ENCODE measurements at places on chromosomes 1 and 21.
A peak's percentile ranks its signal among the peaks of the same experiment; 100 is the strongest.

GRCh38 chr1:77697441-77697840 lies 15.0 kb upstream of the ZZZ3 start:
- DNase-seq = no peak

DNA sequence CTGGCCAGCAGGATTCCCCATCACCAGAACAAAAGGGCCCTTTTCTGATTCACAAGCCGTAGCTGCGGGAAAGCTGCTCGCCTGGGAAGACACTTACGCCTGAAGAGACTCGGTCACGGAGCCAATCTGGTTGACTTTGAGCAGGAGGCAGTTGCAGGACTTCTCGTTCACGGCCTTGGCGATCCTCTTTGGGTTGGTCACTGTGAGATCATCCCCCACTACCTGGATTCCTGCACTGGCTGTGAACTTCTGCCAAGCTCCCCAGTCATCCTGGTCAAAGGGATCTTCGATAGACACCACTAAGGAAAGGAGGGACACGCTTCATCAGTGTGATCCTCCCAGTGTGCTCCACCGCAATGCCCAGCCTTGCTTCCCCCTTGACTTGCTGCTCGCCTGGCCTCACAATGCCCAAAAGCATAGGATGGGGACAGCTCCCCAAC lies 14.7 kb downstream of the ENO1 start:
- no peak for DNase-seq

DNA sequence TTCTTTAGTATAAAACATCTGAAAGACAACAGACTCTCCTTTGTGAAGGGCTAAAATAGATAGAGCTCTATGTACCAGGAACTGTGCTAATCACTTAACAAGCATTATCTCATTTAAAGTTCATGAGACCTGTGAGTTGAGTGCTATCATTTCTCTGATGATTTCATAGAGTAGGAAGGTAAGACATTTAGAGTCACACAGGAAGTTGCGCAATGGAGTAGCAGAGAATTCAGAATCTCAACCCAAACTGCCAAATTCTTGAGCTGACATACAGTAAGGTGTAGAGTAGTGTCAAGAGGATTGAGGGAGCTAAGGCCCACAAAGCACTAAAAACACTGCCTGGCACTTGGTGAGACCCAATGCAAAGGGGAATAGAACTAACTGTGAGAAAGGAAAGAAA lies 384.3 kb downstream of the NTNG1 start:
- no peak for DNase-seq

GRCh38 chr21:44090325-44090724 lies 16.9 kb upstream of the PWP2 start:
- no peak for DNase-seq

- DNase-seq = no peak
These were observed 10.1 kb downstream of the HLX start for GRCh38 chr1:220889333-220889732.

DNA sequence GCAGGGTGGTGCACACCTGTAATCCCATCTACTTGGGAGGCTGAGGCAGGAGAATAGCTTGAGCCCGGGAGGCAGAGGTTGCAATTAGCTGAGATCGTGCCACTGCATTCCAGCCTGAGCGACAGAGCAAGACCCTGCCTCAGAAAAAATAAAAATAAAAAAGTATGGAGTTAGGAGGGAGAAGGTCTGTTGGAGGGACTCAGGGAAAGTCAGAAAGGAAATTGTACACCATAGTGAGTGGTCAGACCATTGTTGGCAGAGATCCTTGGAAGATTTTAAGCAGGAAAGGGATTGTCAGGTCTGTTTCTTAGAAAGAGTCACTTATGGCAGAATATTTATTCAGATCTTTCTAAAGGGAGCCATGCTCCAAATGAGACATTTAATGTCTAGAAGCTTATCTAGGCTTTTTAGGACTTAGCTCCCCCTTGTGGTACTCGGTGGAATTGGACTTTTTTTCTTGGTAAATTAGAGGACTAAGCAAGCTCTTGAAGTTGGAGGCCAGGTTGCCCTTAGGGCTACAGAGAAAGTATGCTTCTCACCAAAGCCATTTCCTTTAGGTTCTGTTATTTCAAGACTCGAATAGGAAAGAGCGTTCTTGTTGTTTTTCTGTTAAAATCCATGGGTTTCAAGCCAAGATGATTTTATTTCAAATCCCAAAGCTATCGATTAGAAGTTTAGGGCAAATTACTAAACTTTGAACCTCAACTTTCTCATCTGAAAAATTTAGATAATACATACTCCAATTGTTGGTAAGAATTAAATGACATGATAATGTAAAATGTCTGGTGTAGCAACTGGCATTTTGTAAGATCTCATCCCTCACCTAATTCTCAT lies 16.5 kb downstream of the MIA3 start:
- peak; percentile 71 for DNase-seq

- DNase-seq = no peak
These were observed 138.2 kb downstream of the NFIA start for GRCh38 chr1:61220536-61220935.

GRCh38 chr1:101088431-101088830 lies 62.8 kb upstream of the DPH5 start:
- no peak for DNase-seq

GRCh38 chr1:12230549-12231275 lies 882 bp downstream of the VPS13D start:
- DNase-seq = no peak

DNA sequence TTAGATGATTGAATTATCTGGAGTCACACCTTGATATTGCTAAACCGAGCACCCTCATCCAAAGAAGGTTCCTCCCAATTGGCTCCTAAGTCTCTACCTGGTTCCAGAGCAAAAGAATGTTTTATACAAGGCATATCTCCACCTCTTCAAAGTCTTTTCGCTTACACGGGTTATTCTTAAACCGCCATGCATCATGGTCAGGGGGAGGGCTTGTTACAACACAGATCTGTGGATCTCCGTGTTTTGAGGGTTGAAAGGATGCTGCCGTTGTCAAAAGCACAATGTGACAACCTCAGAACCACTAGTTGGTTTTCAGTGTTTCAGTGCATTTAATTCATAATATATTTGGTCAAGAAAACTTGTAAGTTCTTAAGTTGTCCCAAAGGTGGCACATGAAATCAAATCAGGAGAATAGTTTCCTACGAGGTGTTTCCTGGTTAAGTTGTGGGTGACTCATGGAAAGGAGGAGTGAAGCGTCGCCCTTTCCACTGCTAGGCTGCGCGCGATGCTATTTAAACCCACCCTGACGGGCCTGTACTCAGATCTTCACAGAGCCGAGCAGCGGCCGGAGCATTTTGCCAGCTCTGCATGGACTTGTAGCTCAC lies 1531.6 kb upstream of the TPTE start:
- no peak for DNase-seq

GRCh38 chr1:1959840-1960479 lies 40.9 kb upstream of the TMEM52 start:
- DNase-seq = peak; percentile 83

DNA sequence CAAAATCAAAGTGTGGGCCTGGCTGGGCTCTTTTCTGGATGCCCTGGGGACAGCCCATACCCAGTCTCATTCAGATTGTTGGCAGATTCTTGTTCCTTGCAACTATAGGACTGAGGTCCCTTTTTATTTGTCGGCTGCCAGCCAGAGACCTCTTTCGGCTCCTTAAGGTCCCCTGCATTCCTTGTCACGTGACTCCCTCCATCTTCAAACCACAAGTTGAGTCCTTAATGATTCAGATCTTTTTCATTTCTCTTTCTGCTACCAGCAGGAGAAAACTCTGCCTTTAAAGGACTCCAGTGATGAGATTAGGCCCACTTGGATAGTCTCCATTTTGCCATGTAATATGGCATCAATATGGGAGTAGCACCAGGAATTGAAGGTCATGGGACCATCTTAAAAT lies 48.6 kb downstream of the PATJ start:
- no peak for DNase-seq

GRCh38 chr1:47002211-47002610 lies 21.3 kb upstream of the CYP4X1 start:
- DNase-seq = no peak

DNA sequence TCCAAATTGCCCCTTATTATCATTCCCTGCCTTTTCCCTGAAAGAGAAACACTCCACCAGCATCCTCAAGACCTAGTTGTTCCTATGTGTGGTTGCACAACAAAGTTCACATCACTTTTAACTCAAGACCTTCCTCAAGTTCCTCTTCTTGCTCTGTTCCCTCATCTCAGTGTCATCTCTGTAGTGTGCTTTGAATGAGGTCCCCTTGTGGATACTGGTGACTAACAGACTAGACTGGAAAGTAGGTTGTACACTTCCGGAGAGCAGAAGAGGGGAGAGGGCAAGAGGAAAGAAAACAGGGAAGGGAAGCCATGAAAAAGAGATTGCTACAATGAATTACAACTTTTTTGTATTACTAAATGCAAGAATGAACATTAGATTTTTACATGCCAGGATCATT lies 853.8 kb downstream of the USP25 start:
- no peak for DNase-seq

GRCh38 chr1:233066087-233066486 lies 115.7 kb downstream of the NTPCR start:
- no peak for DNase-seq

DNA sequence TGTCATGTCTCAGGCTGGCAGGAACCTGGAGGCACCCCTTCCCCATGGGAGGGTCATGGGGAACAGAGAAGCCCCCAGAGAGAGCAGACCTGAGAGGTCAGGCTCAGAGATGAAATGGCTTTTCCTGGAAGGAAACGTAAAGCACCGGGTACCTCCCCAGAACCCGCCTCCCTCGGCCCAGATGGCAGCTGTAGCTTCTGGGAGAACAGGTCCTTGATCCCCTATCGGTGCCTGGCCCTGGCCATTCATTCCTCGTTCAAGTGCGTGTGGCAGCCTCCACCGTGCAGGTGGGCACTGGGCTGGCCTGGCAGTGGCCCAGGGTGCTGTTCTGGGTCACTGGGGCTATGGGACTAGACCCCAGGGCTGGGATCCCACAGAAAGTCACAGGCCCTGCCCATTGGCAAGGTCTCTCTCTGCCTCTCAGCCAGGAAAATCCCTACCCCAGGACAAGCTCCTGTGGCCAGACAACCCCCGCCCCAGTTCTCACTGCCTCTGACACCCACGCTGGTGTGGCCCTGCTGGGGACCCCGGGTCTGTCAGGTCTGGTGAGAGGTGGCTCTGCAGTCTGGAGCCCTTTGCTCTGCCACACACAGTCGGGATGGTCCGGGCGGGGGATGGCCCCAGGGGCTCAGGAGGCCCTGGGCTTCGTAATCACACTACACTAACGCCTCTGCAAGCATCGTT lies 183.2 kb upstream of the VAMP3 start:
- no peak for DNase-seq

DNA sequence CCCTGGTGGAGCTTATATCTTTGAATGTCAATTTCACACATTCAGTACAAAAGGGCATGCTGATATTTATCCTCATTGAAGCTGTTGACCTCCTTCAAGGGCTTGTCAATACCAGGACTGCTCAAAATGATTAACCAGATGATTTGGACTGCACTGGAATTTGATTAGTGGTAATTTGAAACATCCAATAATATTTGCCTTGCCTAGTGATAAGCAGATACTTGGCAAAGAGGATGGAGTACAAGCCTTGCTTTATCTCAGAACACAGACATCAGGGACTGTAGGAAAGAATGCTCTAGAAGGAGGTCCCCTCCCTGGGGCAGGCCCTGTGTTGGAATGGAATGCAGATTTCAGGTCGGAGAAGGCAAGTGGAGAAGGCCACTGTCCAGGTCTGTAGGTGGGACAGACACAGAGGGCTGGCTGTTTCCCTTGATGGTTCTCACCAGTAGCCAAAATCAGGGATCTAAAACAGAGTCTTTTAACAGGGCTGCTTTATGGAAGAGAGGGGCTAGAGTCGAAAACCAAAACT lies 64.8 kb upstream of the ZNF648 start:
- no peak for DNase-seq

DNA sequence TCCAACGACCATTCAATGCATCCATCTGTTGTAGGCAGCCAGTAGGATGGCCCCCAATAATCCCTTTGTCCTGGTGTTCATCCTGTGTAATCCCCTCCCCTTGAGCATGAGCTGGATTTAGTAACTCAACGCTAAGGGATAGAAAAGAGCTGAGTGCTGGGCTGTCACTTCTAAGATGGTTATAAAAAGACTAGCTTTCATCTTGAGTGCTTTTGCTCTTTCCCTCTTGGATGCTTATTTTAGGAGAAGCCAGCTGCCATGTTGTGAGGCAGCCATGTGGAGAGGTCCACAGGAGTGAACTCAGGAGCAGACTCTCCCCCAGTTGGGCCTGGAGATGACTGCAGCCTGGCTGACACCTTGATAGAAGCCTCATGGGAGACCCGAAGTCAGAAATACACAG lies 401.5 kb downstream of the VAV3 start:
- no peak for DNase-seq

GRCh38 chr1:231021540-231022031 lies 18.5 kb downstream of the FAM89A start:
- no peak for DNase-seq

DNA sequence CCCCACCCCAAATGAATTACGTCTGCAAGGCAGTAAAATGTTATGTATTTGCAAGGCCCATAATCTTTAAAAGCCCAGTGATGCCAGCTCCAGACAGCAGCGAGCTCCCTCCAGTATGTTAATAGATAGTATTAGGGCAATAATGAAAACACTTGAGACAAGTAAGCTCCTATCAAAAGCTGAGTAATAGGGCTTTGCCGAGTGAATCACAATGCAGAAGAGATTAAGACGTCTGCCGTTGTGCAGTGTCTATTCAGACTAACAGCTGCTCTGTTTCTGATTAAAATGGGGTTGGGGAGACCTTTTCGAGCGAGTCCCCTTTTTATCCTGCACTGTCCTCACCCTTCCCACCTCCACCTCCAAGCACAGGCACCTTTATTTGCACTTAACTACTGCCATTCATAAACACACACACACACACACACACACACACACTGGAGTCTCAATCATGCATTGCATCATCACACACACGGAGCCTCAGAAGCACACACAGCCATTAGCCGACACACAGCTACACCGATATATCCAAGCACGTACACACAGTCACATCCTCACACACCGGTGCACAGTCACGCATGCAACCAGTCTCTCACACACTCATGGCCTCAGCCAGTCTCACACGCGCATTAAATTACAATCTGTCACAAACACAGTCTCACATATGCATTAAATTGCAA lies 46.0 kb upstream of the FOXO6 start:
- no peak for DNase-seq

Measured in stimulated activated naive CD8-positive, alpha-beta T cell treated with anti-CD3 and anti-CD28 coated beads, Interleukin-15, amount 100 ng/mL, for 72 hours (primary cell).